Bladder microvascular endothelial cell (primary cell): ENCODE measurements at places on chromosomes 2 and 18. TPM values are rescaled to one million over a fixed set of nuclear protein-coding genes. Genes with fewer than 3 reads are reported as not detected.

FSHR gene
- total RNA-seq, result not detected in 2 replicates

MCFD2 gene
- total RNA-seq, result 75.8 and 177 TPM in 2 replicates

TMEM37 gene
- total RNA-seq, result 0.06 and 0.49 TPM in 2 replicates

ESCO1 gene
- total RNA-seq, result 8.9 and 15.2 TPM in 2 replicates

DLGAP1 gene
- total RNA-seq, result 3.7 TPM in 1 of 2 replicates, not detected in the other
